ENCODE measurements at places on chromosomes 7 and 10.

- DNase-seq: no peak
Observed at GRCh38 chr7:8433477-8434289, at the start of gene NXPH1. Gene NXPH1 (plus strand): TSS chr7:8433609.

DNA sequence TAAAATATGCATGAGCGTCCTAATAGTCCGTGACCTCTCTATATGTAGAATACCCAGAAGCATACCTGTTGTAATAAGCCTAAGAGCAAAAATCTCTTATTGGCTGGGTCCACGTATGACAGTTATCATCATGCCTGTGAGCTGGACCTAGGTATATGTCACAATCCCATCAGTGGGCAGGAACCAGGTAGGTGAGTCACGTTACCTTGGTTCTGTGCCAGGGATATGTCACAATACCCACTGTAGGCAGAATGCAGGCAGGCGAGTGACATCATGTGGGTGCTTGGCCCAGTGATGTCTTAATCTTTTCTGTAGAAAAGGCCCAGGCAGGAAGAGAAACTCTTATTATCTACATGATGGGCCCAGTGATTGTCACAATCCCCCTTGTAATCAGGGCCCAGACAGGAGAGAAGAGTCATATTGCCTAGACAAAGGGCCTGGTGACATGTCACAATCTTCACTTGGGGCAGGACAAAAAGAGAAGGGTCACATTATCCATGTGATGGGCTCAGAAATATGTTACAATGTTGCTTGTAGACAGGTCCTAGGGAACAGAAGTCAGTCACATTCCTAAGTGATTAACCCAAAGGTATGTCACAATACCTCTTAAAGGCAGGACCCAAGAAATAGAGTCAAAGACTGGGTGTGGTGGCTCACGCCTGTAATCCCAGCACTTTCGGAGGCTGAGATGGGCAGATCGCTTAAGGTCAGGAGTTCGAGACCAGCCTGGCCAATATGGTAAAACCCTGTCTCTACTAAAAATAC lies 12.9 kb upstream of the ZNF736 start:
- DNase-seq: no peak

DNA sequence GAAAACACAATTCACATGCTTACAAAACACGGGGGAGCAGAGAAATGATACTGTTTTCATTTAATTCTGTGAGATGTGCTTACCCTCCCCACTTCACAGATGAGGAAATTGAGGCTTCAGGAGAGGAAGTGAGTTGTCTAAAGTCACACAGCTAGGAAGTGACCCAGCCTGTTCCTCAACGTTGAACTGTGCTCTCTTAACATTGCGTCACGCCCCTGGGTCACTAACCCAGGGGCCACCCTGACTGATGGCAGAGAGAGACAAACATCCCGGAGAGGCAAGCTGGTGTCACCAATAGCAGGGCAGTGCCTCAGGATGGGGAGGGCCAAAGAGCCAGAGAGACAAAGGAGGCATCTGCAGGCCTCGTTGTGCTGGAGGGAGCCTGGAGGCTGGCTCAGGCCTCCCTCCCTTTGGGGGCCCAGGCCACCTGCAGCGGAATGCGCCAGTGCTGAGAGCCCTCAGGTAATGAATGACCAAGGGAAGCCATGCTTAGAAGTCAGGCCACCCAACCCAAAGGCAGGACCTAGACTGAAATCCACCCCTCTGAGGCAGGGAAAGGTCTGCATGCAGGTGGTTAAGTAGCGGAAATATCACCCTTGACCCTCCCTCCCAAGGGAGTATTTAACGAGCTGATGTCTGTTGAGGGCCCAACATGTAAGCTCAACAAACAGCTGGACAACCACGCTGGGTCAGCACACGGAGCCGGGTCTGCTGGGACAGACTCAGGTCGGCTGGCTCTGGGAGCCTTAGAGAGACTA lies 81.3 kb downstream of the C10orf105 start:
- DNase-seq: no peak

DNA sequence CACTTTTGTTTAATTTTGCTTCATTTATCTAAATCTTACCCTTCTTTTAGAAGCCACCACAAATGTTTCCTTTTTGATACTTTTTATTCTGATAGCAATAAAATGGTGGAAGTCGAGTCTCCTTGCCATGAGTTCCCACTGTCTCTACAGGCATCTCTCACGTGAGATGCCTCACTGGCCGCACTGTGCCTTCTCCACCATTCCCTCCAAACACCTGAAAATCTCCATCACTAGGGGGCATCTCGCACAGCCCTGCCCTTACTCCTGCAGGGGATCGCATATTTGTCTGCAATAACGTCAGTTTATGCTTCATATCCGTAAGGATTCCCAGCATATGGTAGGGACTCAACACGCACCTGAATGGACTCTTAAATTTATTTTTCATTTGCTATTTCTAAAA lies 56.3 kb upstream of the NCAPG2 start:
- no peak for DNase-seq

DNA sequence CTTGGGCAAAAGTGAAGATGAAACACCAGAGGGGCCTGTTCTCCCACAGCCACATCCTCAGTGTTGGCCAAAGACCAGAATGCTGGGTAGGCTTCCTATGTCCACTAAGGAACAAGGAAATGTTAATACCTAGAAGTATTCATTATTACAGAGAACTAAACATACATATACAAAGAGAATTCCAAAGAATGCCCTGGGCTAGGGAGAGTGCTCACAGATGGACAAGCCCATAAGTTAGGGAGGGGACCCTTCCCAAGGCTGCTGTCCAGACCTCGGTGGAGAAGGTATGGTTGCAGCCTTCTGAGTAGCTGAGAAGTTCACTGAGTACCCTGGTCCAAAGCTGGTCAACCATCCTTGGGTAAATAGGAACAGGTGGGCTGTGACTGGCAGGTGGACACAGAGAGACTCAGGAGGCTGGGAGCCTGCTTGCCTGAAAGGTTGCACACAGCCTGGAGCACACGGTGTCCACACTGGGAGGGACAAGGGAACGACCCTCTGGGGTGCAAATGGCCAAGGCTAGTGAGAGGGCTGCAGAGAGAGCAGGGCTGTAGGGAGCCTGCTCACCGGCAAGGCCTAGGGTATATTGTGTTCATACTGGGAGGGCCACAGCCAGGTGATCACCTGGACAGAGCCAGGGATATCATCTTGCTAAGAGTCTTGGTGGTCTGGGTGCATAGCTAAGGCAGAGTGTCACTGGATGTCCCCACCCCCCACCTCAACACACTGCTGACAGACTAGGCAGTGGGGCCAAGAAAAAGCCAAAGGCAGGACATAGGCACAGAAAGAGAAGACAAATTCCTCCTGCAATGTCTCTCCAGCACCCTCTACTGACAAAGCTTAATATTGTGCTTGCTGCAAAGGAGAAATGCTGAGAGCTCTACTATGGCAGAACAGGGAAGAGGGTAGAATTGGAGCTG lies 40.3 kb downstream of the CPVL start:
- no peak for DNase-seq
